ENCODE measurements at places on chromosomes 3 and 15.
A peak's percentile ranks its signal among the peaks of the same experiment; 100 is the strongest.

- DNase-seq = no peak
These were observed 166.4 kb downstream of the CADPS start for GRCh38 chr3:62708638-62709373.

- no peak for DNase-seq
These were observed 236.6 kb downstream of the ZMAT3 start for GRCh38 chr3:178835033-178835432.

GRCh38 chr15:70100474-70101341 lies 3.0 kb upstream of the TLE3 start:
- DNase-seq = peak; percentile 69

DNA sequence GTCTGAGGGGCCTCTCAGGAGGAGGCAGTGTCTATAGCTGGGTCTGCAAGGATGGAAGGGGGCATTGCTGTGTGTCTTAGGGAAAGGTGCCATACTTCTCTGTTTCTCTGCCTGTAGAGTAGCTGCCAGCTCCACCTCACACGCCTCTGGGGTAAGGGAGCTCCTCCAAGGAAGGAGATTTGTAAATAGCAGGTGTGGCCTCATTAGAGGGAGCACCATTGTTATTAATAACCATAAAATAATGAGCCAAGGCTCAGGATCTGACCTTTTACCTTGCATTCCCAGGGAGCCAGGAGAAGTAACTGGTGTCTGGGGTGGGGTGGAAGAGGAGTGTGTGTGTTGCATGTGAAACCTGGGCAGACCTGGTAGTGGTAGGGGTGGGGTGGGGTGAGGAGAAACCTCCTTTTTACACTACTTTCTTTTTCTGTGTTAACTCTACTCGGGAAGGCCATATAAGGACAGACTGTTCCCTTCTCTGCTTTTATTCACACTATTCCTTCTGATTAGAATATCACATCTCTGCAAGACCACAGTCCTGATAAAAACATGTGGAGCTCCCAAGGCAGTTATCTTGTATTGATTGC lies 2.2 kb upstream of the C15orf39 start:
- DNase-seq = no peak

DNA sequence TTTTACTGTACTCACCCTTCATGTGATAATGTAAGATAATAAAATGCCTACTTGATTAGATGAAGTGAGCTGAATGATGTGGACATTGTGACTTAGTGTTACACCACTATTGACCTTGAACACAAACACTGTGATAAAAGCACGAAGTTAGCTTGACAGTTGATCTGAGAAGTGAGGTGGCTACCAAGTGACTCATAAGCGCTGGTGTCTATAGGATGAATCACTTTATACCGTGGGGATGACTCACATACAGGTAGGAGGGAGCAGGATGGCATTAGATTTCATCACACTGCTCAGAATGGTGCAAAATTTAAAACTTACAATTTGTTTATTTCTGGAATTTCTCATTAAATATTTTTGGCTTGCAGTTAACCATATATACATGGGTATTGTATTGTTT lies 174.7 kb upstream of the CNTN3 start:
- DNase-seq = no peak

GRCh38 chr3:79187426-79187825 lies 580.4 kb downstream of the ROBO1 start:
- no peak for DNase-seq

GRCh38 chr3:47108546-47108945 lies 55.4 kb downstream of the SETD2 start:
- no peak for DNase-seq

GRCh38 chr3:124639406-124640237 lies 90.6 kb upstream of the UMPS start:
- DNase-seq = no peak

DNA sequence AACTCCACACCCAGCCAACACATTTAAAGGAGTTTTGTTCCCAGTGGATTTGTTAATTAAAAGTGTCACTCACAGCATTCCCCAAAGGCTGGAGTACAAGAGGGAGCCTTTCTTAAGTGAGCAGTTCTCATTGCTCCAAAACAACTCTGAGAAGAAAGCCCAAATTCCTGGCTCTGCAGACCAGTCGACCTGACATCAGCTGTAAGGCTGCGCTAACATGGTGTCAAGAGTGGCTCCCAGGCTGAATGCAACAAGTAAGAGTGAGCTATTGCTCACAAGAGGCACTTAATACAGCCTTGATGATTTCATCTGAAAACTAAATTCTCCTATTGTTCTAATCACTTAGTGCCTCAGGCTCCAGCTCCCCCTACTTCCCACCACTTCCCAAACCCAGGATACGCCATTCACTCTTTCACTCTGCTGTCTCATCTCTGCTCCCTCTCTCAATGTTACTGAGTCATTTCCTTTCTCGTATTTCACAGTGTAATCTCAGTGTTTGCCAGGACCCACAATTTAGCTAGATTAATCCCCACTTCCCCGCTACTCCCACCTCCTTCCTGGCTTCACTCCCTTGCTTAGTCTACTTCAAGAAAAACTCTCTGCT lies 81.8 kb downstream of the WWTR1 start:
- DNase-seq = peak; percentile 29

Data from BE2C (cell line).